Activated CD8-positive, alpha-beta memory T cell treated with anti-CD3 and anti-CD28 coated beads for 4 hours (primary cell): ENCODE measurements at places on chromosomes 1 and 21.

- DNase-seq, result no peak
These were observed 22.8 kb upstream of the ELOA start for GRCh38 chr1:23720256-23720995.

DNA sequence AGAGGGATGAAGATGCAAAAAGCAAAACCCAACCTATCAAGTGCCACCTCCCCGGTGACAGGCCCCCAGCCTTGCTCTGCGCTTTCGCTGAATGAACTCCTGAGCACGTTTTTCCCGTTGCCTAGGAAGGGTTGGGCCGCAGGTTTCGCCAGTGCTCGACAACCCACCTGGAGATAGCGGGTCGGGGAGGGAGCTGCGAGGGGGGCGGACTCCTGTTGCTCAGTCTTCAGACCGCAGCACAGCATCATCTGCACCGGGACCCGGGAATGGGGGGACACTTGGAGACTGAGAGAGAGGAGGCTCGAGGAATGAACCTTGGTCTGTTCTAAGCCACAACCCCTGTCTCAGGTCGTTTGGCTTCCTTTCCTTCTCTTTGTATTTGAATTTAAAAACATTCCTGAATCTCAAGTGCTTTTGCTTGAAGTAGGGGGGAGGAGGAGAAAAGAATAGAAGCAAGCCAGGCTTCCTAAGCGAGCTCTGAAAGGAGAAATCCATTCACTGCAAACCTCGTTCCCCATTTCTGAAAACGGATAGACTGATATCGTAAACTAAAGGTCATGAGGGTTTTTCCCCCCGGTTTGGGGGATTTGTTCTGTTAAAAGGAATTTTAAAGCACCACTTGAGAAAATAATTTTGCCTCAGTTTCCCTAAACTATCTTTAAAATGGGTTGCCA, 1.2 kb downstream of the AK5 start:
- no peak for DNase-seq

GRCh38 chr1:169809370-169810095, 14.8 kb upstream of the METTL18 start:
- DNase-seq, result no peak

DNA sequence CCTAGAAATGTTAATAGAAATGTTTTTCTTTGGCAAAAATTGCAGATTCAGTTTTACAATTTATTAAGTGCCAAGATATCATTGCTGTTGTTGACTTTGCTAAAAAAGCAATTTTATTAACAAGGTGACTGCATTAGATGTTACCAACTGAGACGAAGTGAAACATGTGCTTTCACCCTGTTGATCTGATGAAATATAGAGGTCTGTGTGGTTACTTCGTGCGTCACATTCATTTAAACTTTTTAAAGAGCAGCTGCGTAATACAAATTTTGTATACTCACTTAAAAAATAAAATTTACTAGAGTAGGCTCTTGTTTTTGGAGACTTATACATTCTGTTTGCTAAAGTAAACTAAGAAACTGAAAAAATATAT, 465.7 kb downstream of the USP25 start:
- DNase-seq, result no peak

GRCh38 chr1:24233684-24234600, 46.9 kb upstream of the IFNLR1 start:
- DNase-seq, result no peak

GRCh38 chr1:1303736-1304135, 4.0 kb downstream of the ACAP3 start:
- DNase-seq, result no peak

DNA sequence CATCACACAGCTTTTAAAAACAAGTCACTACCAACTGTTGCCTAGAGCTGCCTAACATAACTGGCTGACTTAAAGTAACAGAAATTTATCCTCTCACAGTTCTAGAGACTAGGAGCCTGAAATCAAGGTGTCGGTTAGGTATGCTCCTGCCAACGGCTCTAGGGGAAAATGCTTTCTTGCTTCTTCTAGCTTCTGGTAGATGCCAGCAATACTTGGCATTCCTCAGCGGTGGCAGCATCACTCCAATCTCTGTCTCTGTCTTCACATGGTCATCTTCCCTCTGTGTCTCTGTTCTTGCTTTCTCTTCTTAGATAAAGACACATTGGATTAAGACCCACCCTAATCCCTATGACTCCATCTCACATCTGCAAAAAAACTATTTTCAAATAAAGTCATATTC, 51.5 kb downstream of the DMRTA2 start:
- DNase-seq, result no peak

GRCh38 chr1:29648026-29648425, 411.7 kb downstream of the PTPRU start:
- DNase-seq, result no peak

GRCh38 chr1:225617479-225617878, 35.4 kb downstream of the ENAH start:
- DNase-seq, result no peak

DNA sequence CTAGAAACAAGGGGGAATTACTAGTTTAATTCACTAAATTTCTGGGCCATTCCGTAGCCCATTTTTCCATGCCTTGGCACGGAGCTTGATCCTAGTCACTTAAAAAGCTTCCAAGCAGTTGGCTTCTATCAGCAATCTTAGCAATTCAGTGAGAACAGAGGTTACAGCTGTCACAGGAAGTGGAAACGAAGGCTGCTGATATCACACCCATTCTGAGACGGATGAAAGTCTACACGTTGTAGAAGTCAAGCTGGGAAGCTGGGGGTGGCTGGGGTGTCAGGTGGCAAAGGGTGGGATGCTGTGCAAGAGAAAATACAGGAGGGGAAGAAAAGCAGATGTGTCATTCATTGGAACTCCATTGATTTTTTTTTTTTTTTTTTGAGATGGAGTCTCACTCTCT, 11.8 kb upstream of the STMN1 start:
- DNase-seq, result no peak

GRCh38 chr1:155961937-155962336, 16.4 kb downstream of the ARHGEF2 start:
- no peak for DNase-seq

DNA sequence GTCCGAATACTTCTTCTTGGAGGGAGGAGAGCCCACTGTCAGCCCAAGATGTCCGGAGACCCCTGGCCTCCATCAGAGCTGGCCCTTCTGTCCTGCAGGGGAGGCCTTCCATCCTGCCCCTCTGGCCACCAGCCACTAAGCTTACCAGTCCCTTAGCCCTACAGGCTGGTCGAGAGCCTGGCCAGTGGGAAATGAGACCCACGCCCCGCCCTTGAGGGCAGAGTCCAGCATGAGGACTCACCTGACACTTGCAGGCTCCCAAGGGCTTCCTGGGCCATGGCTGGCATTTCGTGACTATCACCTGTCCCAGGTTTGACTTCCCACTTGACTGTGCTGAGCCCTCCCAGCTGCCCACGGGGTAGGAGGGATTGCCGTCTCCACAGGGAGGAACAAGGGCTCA, 361.8 kb upstream of the VAMP3 start:
- no peak for DNase-seq

DNA sequence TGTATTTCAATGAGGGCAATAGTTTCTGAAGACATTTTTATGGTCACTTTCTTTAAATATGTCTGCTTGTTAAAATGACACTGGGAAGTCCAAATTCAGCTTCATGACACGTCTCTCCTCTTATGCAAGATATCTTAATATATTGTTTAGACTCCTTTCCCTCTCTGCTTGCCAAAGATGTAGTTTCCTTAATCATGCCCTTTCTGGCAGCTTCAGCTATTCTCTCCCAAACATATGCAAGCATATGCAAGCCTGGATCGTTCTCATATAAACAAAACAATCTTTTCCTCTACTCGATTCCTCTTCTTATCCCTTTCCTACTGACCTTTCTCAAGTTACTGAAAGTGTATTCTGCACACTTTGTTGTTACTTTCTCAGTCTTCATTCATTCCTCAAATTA, 372.2 kb downstream of the PTBP2 start:
- no peak for DNase-seq

DNA sequence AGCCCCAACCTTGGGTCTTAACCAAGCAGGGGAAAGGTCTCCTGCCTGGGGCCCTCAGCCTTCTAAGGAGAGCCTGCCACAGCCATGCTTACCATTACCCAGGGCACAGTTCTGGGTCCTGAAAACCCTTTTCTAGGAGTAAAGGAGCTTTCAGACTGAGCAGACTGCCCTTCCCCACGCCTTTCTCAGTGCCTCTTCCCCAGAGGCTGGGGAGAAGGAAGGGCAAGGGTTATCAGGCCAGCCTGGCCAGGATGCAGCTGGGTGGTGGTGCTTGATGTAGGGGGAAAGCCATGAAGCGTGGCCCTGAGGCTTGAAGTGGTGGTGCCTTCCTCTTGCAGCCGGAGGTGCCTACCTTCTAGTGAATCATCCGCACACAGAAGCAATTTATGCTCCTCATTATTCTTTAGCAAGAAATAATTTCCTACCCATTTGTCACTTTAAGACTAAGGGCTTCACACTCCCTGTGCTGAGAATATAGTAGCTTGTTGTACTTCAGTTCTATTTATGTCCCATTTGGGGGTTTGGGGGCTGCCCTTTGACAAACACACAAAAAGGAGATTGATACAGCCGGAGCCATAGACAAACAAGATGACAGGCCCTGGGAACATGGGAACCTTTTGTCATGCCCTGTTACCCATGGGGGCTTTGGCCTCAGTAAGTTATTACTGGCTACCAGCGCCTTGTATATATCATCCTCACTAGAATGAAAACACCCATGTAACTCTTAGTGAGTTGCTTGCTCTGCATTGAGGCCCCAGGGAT, 40.7 kb downstream of the MAN1C1 start:
- DNase-seq, result no peak

- no peak for DNase-seq
These were observed 124.7 kb downstream of the MATN1 start for GRCh38 chr1:30598571-30599114.

DNA sequence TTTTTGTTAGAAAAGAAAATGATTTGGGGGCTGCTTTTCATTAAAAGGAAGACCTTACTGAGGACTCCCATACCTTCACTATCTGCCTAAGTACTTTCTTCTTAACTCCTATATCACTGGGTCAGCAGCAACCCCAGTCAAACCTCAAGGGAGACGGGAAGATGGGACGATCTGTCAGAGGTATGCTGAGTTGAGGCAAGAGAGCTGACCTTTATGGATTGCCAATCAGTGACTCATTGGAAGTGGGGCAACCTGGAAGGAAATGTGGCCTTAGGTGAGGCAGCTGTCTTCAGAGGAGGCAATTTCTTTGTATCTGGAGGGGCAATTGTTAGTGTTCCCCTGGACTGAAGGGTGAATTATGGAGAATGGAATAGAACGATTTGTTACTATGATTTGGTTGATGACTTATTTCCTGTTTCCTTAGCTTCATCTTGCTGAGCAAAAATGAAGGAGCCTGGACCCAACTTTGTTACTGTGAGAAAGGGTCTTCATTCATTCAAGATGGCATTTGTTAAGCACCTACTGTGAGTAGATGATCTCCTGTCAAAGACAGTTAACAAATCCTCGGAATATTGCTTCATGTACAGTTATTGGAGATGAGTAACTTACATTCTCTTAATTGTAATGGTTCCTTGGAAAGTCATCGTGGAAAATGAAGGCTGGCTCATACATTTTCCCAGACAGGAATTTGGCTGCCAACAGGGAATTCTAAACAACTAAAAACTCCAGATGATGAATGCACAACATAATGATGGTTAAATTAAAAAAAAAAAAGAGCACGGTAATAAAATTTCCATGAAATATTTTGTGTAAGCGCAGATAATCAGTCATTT, 134.7 kb upstream of the KCNJ15 start:
- no peak for DNase-seq

DNA sequence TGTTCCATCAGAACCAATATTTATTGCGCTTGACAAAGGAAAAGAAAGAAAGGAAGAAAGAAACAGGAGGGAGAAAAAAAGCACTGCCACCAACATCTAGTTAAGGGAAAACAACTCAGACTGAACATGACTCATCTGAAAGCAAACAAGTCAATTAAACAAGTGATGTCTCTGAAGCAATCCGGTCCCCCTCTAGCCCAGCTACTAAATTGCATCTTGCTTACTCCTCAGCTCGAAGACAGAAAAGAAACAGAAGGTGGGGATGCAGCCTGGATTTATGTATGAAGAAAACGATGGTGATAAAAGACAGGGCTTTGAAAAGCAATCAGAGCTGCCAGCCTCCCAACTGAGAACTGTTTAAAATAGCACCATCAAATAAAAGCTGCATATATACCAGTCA, 188.2 kb downstream of the OMA1 start:
- no peak for DNase-seq

- DNase-seq, result peak; percentile 89
These were observed at the start of gene HNRNPU for GRCh38 chr1:244864253-244865027. TSS of gene HNRNPU (minus strand) at chr1:244864543. CDS start at chr1:244864307, 236 bp downstream.

DNA sequence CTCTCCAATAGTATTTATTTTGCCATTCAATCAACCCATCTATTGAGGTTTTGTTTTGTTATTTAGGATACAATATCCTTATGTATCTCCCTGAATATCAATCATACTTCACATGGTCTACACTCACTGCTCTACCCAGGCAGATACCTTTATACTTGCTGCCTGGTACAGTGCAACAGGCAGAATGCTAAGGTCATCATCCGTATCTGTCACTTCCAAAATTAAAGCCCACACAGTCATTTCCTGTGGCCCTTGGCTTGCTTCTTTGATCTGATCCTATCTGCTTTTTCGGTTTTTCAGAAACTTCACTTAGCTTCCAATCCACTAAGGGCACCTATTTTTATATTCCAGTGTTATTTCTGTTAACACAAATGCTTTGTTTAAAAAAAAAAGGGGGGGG, 22.3 kb upstream of the ZZZ3 start:
- DNase-seq, result no peak

DNA sequence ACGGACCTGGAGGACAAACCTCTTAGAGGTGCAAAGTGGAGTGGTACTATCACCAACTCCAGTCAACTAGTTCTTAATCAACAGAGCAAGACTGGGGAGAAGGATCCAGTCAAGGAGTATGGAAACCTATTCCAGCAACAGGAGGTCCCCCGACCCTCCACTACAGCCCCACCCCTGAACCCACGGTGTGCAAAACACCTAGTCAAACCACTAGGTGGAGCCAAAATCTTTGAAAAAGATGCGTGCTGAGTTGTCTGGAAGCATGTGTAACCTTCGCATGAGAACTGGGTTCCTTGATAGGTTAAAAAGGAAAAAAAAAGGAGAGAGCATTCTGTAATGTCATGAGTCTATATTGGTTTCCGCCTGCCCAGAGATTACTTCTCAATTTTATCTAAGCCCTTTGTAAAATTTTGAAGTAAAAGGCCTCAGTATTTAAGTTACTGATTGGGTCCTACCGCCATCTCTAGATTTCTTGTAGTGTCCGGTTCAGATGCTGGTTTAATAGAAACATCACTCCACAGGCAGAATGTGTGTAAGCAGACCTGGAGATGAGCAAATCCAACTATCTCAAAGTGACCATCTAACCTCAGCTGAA, 81.9 kb upstream of the HAO2 start:
- no peak for DNase-seq
